ENCODE measurements at places on chromosomes 7 and 10.
A peak's percentile ranks its signal among the peaks of the same experiment; 100 is the strongest.

DNA sequence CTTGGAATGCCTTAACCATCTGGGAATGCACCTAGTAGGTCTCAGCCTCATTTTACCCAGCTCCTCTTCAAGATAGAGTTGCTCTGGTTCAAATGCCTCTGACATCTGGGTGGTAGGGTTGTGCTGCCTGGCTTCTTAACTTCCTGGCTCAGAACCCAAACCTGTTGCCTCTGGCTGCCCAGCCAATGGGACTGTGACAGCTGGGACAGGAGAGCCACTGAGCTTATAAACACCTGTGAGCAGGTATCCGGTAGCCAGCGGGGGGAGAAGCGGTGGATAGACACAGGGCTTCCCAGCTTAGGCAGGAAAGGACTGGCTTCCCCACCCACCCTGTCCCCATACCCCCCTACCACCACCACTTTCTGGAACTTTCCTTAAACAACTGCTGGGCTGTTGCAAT, 115.8 kb upstream of the CARD11 start:
- no peaks in the 10 kb centered on the region for H3K27me3 ChIP-seq
- H3K27ac ChIP-seq: no peak overlapping the region
- peak; percentile 30 for DNase-seq

DNA sequence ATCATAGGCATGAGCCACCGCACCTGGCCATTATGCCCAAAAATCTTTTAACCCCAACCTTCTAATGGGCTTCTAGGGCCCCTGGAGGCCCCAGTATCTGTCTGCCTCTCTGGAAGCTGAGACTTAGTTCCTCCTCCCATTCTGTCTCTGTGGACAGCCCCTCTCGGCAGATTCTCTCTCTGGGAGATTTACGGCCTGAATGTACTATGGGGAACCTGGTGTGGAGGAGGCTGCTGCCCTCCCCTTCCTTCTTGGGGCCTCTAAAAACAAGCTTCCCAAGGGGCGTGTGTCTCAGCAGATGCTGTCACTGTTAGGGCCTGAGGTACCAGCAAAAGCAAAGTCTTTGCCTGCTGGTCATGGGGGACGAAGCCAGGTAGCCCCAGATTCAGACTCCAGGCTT, 35.8 kb upstream of the PRKAR1B start:
- peaks cover 55% of the 10 kb centered on the region for H3K36me3 ChIP-seq
- no peak overlapping the region for H3K4me3 ChIP-seq
- no peaks in the 10 kb centered on the region for H3K4me1 ChIP-seq
- no peak overlapping the region for H3K27ac ChIP-seq
- H3K27me3 ChIP-seq: no peaks in the 10 kb centered on the region

GRCh38 chr7:64183827-64184372, 23.1 kb upstream of the ZNF735 start:
- no peak for DNase-seq
- H3K4me1 ChIP-seq: no peaks in the 10 kb centered on the region
- no peaks in the 10 kb centered on the region for H3K27me3 ChIP-seq
- H3K27ac ChIP-seq: no peak overlapping the region

DNA sequence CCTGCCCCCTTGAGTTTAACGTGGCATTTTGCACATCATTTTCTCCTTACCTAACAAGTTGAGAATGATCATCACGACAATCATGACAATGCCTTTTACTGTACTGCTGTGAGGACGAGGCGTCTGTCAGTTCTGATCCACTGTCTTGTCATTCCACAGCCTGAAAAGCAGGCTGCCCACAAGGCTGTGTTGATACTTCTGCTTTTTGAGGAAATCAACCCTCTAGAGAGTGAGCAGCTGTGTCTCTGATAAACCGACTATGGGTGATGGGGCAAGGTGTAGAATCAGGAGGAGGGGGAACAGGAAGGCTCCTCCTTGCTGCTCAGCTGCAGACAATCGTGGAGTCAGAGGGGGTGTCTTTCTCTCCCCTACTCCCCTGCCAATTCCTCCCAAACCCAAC, 30.6 kb upstream of the C10orf120 start:
- no peaks in the 10 kb centered on the region for H3K36me3 ChIP-seq
- peaks cover 55% of the 10 kb centered on the region for H3K27me3 ChIP-seq
- no peak overlapping the region for H3K27ac ChIP-seq
- no peak overlapping the region for H3K4me3 ChIP-seq

DNA sequence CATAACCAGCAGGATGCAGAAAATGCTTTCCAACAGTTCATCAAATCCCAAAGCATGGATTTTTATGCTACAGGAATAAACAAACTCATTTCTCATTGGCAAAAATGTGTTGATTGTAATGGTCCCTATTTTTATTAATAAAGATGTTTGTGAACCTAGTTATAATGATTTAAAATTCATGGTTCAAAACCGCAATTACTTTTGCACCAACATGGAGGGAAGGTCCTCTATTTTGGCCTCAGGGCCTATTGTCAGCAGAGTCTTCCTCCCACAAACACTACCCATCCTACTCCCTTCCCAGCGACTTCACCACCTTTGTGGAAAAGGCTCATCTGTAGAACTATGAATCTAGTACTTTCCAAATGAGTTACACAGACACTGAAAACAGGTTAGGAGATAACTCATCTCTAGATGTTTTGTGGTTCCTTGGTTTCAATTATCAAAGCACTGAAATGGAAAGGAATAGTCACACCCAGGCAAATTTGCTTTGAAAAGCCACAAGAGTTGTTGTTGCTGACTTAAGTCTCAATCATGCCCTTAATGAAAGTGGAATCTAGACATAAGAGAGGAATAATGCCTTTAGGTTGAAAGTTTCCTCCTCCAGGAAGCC, 59.4 kb upstream of the FRMD4A start:
- DNase-seq: no peak
- no peak overlapping the region for H3K27ac ChIP-seq
- no peaks in the 10 kb centered on the region for H3K36me3 ChIP-seq
- H3K27me3 ChIP-seq: peaks cover 14% of the 10 kb centered on the region

DNA sequence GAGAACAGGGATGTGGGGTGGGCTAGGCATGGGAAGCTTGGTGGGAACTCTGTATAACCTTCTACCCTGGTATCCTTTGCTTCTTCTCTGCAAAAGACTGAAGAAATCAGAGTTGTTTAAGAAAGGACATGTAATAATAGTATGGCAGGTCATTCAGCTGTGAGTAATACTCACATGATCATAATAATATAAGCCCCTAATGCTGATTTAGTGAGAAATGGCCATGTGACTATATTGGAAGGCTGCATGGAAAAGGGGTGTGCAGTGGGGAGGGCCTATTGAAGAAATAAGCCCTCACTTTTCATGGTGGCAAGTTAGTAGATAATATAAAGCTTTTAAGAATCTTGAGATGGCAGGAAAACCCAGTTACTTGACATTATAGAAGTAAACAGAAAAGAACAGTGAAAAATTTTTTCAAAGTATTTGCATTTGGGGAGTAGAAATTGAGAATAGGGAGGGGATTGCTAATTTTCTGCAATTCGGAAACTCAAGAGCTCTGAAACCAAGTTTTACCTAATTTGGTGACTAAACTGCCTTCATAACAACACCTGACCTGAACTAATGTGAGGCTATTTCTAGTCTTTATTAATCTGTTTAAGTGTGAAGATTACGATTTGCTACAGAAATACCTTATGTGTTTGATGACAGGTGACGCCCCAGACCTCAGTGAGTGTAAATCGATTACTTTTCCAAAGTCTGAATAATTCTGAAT, 44.4 kb downstream of the ATXN7L1 start:
- no peaks in the 10 kb centered on the region for H3K27me3 ChIP-seq
- H3K4me3 ChIP-seq: no peak overlapping the region
- H3K27ac ChIP-seq: no peak overlapping the region
- H3K36me3 ChIP-seq: no peaks in the 10 kb centered on the region
